ENCODE measurements at places on chromosomes 12 and 14. TPM values are rescaled to one million over a fixed set of nuclear protein-coding genes. Genes with fewer than 3 reads are reported as not detected.

The CD163L1 gene
- not detected for total RNA-seq

The C14orf39 gene
- not detected for total RNA-seq

The IPO4 gene
- 23.9 TPM for total RNA-seq

The PLEKHA5 gene
- total RNA-seq: 9.6 TPM

The STYK1 gene
- total RNA-seq: 0.26 TPM

The TMED8 gene
- 5.3 TPM for total RNA-seq

The ADCY6 gene
- total RNA-seq: 23.7 TPM

The PPP1R36 gene
- total RNA-seq: not detected

The EEF1AKMT3 gene
- total RNA-seq: 5.4 TPM

The MIP gene
- not detected for total RNA-seq

The ARMH4 gene
- 1.6 TPM for total RNA-seq

The ZFHX2 gene
- total RNA-seq: 0.12 TPM

The ITGB7 gene
- total RNA-seq: not detected

The RTN1 gene
- 0.35 TPM for total RNA-seq

The FAM181A gene
- total RNA-seq: not detected

The REM2 gene
- total RNA-seq: not detected

The SLC25A21 gene
- total RNA-seq: not detected

The SLC41A2 gene
- total RNA-seq: 21.4 TPM

The ULK1 gene
- total RNA-seq: 14.5 TPM

The SLC2A3 gene
- 52.7 TPM for total RNA-seq
